ENCODE measurements at places on chromosomes 13 and 19. TPM values are rescaled to one million over a fixed set of nuclear protein-coding genes. Genes with fewer than 3 reads are reported as not detected.

DNA sequence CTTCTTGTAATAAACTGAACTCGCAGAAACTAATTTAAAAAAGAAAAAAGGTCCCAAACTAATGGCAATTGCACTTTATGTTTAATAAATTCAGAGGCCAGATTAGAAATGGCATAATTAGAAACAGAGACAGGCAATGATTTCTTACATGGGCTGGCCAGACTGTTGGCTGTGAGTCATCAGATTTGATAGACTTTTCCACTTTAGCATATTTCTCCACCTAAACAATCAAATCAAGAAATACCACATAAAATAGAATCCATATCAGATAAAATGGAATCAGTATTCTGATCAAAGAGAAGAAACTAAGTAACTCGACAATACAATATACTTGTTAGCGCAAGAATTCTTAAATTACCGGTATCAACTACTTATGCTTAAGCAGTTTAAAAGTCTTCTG is 29.0 kb downstream of the EXOSC8 start:
- peaks cover 23% of the 10 kb centered on the region for H3K36me3 ChIP-seq
- DNase-seq: no peak
- H3K27ac ChIP-seq: no peak overlapping the region
- no peaks in the 10 kb centered on the region for H3K27me3 ChIP-seq
- peaks cover 1% of the 10 kb centered on the region for H3K4me1 ChIP-seq

- no peaks in the 10 kb centered on the region for H3K27me3 ChIP-seq
- peaks cover 74% of the 10 kb centered on the region for H3K4me1 ChIP-seq
- H3K27ac ChIP-seq: peak overlapping the region; percentile 77
- no peak for DNase-seq
- H3K4me3 ChIP-seq: no peak overlapping the region
- H3K36me3 ChIP-seq: peaks cover 9% of the 10 kb centered on the region
These were observed 15.8 kb downstream of the GATAD2A start for GRCh38 chr19:19421299-19421696.

- DNase-seq: no peak
- H3K27ac ChIP-seq: no peak overlapping the region
- H3K4me3 ChIP-seq: no peak overlapping the region
- H3K27me3 ChIP-seq: no peaks in the 10 kb centered on the region
- H3K36me3 ChIP-seq: no peaks in the 10 kb centered on the region
- H3K4me1 ChIP-seq: peaks cover 26% of the 10 kb centered on the region
These were observed 2.3 kb downstream of the ANO8 start for GRCh38 chr19:17332360-17332676.

GRCh38 chr19:15330801-15331418 is 1.4 kb downstream of the BRD4 start:
- no peaks in the 10 kb centered on the region for H3K27me3 ChIP-seq
- peak overlapping the region; percentile 87 for H3K4me3 ChIP-seq
- DNase-seq: no peak
- peaks cover 31% of the 10 kb centered on the region for H3K36me3 ChIP-seq

- no peak overlapping the region for H3K27ac ChIP-seq
- DNase-seq: no peak
- H3K27me3 ChIP-seq: peaks cover 8% of the 10 kb centered on the region
- no peaks in the 10 kb centered on the region for H3K36me3 ChIP-seq
- no peak overlapping the region for H3K4me3 ChIP-seq
These were observed 328.1 kb downstream of the MYO16 start for GRCh38 chr13:108957369-108958012.

GRCh38 chr19:42018503-42019193 is 24.6 kb upstream of the ATP1A3 start:
- H3K27me3 ChIP-seq: peaks cover 2% of the 10 kb centered on the region
- H3K4me1 ChIP-seq: peaks cover 6% of the 10 kb centered on the region
- H3K36me3 ChIP-seq: no peaks in the 10 kb centered on the region
- DNase-seq: no peak

- no peak overlapping the region for H3K4me3 ChIP-seq
- no peaks in the 10 kb centered on the region for H3K27me3 ChIP-seq
- no peak overlapping the region for H3K27ac ChIP-seq
These were observed 23.6 kb downstream of the SOHLH2 start for GRCh38 chr13:36190771-36191170.

PCDH9 gene
- 0.04 TPM for total RNA-seq

KIRREL2 gene
- 1.4 TPM for total RNA-seq

FXYD5 gene
- 225 TPM for total RNA-seq
